Pancreas (tissue), 10 donors: ENCODE measurements at places on chromosomes 11 and 22.

GRCh38 chr11:58276151-58276550, 8.1 kb upstream of the OR10W1 start:
- no peak for DNase-seq

DNA sequence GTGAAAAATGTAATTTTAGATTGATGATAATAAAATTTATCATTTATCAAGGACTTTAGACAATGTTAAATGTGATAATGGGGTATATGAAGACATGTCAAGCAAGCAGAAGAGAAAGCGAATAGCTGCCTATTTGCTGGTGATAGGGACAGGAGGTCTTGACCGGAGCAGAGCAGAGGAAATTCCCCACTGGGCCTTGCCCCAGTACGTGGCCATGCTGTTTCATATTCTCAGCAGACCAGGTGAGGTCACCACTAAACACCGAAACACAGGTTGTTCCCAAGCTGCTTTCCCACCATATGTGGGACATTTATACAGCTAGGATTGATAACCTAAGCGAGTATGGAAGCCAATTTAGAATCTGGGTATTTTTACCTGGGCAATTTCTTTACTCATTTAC, 1629.6 kb downstream of the FAM181B start:
- no peak for DNase-seq

GRCh38 chr11:130409594-130410388, 18.6 kb downstream of the ADAMTS8 start:
- DNase-seq = no peak

DNA sequence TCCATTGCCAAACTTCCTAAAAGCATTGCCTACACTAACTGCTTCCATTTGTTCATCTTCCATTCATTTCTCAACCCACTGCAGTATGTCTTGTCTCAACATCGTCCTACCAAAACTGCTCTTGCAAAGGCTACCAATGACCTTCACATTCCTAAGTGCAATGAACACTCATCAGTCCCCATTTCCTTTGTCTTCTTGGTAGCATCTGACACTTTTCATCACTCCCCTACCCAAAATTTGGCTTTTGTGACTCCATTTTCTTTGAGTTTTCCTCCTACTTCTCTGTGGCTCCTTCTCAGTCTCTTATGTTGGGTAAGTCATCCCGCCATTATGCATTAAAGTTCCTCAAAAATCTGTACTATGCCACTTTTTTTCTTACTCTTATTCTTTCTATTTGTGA, 135.4 kb downstream of the CCDC81 start:
- DNase-seq = no peak

- DNase-seq = no peak
Observed at GRCh38 chr11:12963051-12963450, 46.1 kb upstream of the RASSF10 start.

DNA sequence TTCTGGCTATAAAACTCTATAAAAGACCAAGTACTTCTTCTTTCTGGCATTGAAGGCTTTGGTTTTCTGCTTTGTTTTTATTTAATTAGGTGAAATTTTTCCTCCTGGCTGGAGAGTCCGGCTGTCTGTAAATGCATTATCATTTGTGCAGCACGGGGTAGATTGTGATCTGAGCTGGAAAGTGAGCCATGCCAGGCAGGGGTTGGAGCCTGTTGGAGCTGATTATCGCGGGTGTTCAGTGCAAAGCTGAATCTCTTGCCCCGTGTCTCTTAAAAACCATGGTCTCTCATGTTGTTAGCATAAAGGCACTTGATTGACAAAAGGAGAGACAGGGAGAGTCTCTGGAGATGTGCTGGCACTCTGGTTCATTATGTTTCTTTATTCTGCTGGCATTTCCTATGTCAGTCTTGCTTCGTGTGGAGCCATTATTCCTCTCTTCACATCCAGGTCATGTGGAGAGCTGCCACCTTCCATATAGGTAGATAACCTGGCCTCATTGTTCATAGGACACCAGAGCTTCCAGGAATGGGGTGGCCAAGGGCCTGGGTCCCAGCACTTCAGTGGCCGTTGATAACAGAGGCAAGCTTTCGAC, 75.2 kb downstream of the LDLRAD3 start:
- no peak for DNase-seq

GRCh38 chr11:123194337-123195187, 486 bp downstream of the CLMP start:
- DNase-seq = peak; percentile 28

DNA sequence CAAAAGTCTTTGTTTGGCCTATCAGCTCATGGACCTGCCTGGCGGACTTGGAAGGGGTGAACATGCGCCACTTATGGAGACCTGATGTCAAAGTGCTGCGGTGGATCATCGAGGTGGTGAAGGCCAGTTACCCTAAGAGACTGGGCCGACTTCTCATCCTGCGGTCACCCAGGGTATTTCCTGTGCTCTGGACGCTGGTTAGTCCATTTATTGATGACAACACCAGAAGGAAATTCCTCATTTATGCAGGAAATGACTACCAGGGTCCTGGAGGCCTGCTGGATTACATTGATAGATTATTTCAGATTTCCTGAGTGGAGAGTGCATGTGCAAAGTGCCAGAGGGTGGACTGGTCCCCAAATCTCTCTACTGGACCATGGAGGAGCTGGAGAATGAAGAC, 17.9 kb downstream of the ALKBH3 start:
- DNase-seq = no peak

DNA sequence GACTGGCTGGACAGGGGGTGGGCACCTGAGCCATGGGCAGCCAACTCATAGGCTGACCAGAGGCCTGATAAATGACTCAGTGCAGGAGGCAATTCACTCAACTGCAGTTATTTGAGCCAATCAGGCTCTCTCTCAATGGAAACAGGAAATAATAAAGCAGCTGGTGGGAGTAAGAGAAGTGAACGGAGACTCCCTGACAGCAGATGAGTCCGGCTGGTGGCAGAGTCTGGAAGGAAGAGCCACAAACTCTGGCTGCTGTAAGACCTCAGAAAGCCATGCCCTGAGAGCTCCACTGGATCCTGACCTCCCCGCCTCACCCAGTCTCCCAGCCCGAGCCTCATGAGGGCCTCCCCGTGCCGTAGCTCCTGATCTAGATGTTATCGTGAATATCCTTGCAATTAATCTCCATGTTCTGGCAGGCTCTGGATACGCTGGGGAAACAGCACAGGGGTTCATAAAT, 69.8 kb downstream of the TRIM29 start:
- DNase-seq = no peak

- peak; percentile 82 for DNase-seq
Observed at GRCh38 chr11:74749127-74749964, 697 bp downstream of the RNF169 start.

DNA sequence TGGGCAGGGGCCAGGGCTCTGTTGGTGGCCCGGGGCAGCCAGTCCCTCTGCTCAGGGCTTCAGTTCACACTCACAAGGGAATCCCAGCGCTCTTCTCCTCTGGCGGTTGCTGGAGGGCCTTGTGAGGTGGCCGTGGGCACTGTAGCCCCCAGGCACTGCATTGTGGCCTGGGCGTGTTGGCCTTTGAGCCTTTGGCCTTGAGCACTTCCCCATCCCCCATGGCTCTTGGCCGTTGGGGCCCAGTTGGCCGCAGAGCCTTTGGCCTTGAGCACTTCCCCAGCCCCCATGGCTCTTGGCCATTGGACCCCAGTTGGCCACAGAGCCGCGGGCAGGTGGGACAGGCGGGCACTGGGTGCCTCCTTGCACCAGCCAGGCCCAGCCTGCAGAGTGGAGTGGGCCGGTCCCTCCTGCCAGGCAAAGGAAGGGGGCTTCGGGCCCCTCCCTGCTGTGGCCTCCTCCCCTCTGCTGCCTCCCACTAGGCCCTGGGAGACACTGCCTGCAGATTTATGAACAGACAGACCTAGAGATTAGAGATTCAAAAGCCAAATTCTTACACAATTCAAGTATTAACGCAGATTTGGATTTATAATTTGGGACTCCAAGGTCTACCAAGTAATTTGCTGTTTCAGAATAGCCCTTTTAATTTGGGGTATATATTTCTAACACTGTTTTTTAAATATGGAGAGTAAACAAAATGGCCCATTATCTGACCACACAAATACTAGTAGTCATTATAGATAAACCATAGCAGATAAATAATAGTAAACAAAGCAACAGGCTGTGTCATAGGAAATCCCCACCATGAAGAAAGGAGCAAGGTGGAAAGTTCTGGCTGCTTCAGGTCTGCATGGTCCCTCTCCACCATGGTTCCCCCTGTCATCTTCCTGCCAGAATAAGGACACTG, 18.2 kb upstream of the TXNRD2 start:
- peak; percentile 42 for DNase-seq

- no peak for DNase-seq
Observed at GRCh38 chr11:45743556-45744468, 61.1 kb upstream of the SLC35C1 start.

- peak; percentile 72 for DNase-seq
Observed at GRCh38 chr22:19291580-19292457, at the start of gene CLTCL1. Gene CLTCL1 (minus strand): TSS chr22:19291719. CDS start chr22:19291641, 78 bp downstream.

GRCh38 chr11:131533998-131534397, 163.6 kb downstream of the NTM start:
- DNase-seq = no peak

DNA sequence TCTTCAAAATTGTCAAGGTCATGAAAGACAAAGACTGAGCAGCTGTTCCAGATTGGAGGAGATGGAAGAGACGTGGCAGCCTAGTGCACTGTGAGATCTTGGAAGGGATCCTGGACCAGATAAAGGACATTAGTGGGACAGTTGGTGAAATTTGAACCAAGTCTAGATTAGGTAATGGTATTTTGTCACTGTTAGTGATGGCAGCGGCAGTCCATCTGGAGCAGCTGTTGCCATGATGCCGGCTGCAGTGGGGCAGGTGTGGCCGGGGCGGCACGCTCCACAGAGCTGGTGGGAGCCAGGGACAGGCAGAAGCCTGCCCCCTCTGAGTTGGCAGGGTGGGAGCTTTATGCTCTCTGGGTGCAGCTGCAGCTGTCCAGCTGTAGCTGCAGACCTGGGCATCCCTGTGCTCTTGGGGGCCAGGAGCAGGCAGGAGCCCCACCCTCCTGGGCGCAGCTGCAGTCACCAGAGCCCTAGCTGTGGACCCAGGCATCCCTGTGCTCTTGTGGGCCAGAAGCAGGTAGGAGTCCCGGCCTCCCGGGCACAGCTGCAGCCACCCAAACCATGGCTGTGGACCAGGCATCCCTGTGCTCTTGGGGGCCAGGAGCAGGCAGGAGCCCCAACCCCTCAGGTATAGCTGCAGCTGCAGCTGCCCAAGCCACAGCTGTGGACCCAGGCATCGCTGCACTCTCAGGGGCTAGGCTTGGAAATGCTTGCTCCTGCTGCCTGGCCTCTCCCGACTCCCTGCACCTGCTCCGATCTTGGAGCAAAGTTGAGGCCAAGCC, 20.7 kb downstream of the DIXDC1 start:
- DNase-seq = no peak

DNA sequence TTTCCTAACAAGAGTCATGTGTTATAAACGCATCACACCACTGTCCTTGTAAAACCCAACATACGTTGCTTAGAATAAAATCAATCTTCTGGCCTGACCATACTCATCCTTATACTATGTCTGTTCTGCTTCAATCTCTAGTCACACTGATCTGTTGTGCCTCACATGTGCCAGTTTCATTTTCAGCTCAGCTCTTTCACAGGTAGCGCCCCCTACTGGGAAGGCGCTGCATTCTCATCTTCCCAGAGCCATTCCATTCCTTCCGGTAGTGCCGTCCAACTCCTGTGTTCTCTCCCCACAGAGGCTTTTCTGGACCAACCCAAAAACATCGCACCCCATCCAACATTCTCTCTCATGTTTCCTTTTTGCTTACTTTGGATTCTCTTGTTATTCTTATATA, 22.2 kb downstream of the CASP5 start:
- no peak for DNase-seq

- no peak for DNase-seq
Observed at GRCh38 chr11:101707477-101707876, 123.7 kb upstream of the TRPC6 start.

DNA sequence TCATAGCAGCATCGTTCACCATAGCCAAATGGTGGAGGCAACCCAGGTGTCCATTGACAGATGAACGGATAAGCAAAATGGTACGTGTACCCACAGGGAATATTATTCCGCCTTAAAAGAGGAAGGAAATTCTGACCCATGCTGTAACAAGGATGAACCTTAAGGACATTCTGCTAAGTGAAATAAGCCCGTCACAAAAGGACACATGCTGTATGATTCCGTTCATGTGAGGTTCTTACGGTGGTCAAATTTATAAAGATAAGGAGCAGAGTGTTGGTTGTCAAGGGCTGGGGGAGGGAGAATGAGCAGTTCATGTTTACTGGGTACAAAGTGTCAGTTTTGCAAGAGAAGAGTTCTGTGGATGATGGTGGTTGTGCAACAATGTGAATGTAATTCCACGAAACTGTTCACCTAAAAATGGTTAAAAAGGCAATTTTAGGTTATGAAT, 26.3 kb downstream of the APOL1 start:
- DNase-seq = no peak

DNA sequence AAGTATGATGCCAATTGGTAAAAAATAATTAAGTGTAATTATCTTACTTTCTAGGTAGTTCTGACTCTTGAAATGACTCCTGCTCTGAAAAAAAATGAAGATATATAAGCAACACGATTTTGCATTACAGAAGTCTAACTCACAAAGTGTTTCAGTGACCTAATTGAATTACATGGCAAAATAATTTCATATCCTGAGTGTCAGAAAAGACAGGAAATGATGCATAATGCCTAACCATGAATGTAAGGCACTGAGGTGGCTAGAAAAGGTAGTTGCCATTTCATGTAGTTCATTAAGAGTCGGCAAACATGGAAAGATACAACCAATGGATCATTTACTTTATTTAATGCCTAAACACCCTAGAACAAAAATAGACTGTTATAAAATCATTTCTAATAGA, 113.5 kb downstream of the GUCY1A2 start:
- no peak for DNase-seq

GRCh38 chr11:75526192-75526541, 426 bp upstream of the GDPD5 start:
- DNase-seq = no peak

- no peak for DNase-seq
Observed at GRCh38 chr22:49998718-49999062, 13.9 kb downstream of the IL17REL start.

DNA sequence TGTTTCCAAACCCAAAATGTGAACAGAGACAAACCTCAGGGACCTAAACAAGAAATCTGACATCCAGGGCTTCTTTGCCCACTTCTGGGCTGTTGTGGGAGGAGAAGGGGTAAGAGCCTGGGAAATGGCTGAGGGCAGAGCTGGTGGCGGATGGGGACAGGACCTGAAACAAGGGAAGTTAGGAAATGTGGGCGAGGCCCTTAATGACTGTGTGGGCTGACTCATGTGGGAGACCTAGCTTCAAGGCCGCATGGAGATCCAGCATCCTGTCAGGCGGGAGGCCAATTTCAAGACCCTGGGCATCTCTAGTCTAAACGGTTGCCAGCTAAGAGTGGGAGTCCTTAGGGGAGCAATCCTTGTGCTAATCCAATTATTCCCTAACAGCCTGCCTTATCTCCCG, 2.1 kb upstream of the OAF start:
- DNase-seq = no peak

DNA sequence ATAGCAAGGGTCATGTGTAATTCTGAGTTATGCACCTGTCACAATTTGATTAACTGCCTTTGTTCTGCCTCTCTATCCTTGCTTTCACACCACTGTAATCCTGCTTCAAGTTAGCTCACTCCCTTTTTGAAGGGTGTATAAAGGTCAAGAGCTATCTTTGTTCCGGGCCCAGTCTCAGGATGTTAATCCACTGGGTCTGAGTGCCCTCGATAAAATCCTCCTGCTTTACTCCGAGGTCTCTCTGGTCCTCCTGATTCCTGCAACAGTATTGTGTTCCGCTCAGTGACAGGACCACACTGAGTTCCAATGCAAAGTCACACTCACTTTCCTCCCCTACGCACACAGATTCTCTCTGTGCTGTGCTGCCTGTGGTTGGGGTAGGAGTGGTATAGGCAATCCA, 186.5 kb downstream of the DYNC2H1 start:
- DNase-seq = no peak

- DNase-seq = no peak
Observed at GRCh38 chr11:109208121-109208520, 213.9 kb upstream of the C11orf87 start.
